ENCODE measurements at places on chromosomes 5 and 9. TPM values are rescaled to one million over a fixed set of nuclear protein-coding genes. Genes with fewer than 3 reads are reported as not detected.

DNA sequence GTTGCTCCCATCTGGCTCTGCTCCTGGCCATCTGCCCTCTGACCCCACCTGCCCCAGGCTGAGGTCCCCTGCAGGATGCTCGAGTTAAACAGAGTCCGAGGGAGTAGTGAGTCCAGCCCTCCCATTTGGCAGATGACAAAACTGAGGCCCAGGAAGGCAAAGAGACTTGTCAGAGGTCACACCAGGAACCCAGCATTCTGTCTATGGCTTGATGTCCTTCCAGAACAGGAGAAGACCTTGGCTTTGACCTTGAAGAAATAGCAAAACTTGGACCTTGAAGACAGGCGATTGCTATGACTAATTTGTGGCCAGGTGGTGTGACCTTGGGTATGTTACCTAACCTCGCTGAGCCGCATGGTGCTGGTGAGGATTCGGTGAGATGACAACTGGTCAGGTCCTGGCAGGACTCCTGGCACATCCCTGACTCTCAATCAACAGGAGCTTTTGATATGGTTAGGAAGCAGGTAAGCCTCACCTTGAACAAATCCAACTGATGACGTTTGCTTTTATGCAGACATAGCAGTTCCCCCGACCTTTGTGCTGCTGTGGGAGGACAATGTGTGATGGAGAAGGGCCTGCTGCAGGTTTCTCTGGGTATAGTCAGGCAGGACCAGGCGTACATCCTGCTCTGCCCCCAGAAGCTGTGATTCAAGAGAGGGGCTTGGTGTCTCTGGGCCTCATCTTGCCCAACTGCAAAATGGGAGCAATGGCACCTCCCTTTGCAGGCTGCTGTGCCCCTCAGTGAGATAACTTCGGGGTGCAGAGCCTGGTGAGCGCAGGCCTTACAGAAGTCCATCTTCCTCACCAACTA, 198.7 kb downstream of the C9orf50 start:
- DNase-seq = no peak

- DNase-seq = no peak
These were observed 416.1 kb downstream of the TMEM38B start for GRCh38 chr9:106110483-106110882.

The SLC6A7 gene
- polyA plus RNA-seq = not detected

GRCh38 chr9:134766587-134766986, 114.0 kb upstream of the FCN2 start:
- no peak for DNase-seq

GRCh38 chr9:85038061-85038460, 368.5 kb downstream of the NTRK2 start:
- no peak for DNase-seq

The CCNO gene
- 0.12 TPM for polyA plus RNA-seq

GRCh38 chr5:27020973-27021372, 17.4 kb downstream of the CDH9 start:
- DNase-seq = no peak

DNA sequence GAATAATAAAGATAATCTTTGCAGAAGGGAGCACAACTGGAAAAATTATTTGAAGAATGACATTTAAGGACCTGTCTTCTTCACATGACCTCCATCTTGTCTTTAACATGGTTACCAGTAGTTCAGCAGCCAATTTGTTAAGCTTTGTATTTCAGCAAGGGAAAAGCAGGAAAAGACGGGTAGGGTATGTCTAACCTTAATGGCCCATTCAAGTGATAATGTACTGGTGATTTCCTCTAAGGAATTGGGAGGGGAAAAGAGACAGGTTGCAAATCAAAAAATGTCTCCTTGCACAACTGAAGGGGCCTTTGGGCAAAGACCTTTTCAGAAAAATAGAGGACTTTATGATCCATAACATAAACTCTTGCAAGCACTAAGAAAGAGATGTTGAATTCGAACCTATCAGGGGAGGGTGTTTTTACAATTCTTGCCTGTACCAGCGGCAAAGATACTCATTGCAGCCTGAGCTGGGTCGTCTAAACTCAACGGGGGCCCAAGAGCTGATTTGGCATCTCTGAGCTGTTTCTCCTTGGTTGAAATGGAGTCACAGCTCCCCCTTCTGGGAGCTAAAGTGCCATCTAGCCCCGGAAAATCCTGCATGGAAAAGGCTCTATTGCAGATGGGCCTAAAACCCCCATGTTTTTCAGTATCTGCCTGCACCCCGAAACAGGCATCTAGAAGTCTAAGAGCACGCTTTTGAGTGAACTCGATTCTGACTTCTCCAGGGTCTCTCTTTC, 3.8 kb downstream of the BRINP1 start:
- DNase-seq = no peak

GRCh38 chr9:133844398-133844784, 106.2 kb upstream of the SARDH start:
- DNase-seq = no peak

DNA sequence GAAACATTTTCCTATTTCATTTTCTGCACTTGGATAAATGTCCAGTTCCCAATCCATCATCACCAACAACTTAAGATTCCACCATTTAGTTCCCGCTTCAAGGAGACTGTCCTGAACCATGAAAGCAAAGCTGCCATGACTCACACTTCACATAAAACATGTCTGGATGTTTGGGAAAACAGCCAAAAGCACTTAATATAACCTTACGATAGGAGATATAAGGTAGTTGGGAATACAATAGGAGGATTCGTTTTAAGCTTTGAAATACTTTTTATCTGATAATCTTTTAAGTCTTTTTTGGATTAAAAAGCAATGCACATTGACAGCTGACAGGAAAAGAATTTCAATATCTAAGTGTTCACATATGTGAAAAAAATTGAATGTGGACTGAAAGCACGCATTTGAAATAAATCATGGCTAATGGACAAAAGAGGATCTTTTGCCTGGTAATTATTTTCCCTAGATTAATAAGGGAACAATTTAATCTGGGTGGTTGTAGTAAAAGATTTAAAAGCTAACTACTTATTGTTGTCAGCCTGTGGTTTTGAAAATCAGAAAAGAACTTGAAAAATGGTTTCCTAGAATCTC, 17.3 kb upstream of the TGFBI start:
- DNase-seq = no peak

DNA sequence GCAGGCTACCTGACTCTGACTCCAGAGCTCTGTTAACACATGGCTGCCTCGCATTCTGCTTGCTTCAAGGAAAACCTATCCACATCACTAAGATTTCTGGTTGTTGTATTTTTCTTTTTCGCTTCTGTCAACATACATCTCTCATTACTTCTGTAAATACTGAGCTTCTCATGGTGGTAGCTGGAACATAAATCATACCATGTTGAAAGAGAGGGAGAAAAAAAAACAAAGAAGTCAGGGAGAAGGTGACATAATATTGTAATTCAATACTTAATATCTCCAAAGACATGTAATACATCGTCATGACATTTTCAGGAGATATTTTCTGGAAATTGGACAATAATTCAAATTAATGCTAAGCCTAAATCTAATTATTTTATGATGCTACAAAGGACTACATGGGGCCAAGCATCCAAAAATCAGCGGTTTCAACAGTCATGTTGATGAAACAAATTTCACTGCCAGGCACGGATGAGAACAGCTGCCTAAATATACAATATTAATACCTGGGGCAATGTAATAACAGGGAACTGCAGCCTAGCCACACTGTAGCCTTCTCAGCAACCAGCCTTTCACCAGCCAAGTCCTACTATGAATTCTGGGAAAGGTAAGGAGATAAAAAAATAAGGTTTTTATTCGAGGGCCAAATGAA, 332.0 kb downstream of the TRIM32 start:
- DNase-seq = no peak

DNA sequence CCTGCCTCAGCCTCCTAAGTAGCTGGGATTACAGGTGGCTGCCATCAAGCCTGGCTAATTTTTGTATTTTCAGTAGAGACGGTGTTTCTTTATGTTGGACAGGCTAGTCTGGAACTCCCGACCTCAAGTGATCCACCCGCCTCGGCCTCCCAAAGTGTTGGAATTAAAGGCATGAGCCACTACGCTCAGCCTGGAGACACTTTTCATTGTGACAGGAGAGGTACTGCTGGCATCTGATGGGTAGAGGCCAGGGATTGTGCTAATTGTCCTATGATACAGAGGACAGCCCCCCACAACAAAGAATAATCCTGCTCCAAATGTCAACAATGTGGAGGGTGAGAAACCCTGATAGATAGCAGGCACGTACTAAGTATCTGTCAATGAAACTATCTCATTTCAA, 91.3 kb upstream of the SLC25A48 start:
- DNase-seq = no peak

GRCh38 chr9:113872485-113873143, 3.5 kb upstream of the ZNF618 start:
- DNase-seq = no peak

DNA sequence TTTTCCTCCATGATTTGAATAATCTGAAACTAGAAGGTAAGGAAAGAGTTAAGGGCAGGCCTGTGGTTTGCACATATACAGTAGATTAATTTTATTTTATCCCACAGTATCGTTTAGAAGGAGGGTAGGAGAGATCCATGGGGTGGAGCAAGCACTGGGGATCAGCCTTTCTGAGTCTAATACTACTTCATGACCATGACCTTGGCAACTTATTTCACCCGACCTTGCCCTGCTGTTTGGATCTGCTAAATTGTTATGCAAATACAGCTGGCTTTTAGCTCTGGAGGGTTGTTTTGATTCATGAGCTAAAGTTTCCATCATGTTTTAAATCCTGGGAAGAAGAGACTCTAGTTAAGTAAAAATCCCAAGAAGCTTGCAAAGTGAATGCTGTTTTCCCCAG, 864 bp upstream of the GRIN3A start:
- DNase-seq = no peak

- no peak for DNase-seq
These were observed 16.9 kb upstream of the TMEM250 start for GRCh38 chr9:136135326-136136126.

GRCh38 chr5:89769975-89770374, 639.6 kb downstream of the CETN3 start:
- DNase-seq = no peak

The BAAT gene
- polyA plus RNA-seq = 0.12 TPM

DNA sequence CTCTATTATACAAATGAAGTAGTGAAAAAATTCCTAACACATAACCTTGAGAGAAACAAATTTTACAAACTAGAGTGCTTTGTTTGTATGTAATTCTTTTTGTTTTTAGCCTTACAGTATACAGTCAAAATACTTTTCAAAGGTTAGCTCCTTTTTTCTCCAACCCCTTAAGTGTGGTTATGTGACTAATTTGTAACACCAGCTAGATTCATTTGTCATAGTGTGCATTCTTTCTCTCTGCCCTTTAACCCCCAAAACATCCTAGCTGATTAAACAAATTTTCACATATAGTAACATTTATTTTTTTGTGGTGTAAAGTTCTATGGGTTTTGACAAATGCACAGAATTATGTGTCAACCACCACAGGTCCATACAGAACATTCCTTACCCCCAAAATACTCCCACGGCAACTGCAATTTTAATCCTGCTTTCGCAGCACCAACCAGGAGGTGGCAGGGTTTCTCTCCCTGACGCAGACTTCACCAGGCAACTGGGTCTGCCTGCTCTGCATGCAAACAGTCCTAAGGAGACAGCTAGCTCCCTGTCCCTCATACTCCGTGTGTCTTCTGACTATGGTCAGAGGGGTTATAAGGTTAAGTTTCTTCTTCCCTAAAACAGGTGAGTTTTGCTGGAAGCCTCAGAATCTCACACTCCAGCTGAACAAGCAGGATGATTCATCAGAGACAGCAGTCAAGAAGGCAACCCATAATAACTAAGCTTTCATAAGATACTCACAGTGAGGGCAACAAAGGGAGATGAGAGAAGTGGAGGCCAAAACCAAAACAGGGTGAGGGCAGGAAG, 44.5 kb upstream of the NR5A1 start:
- DNase-seq = no peak

- no peak for DNase-seq
These were observed 5.2 kb upstream of the SLC22A5 start for GRCh38 chr5:132364319-132364718.

DNA sequence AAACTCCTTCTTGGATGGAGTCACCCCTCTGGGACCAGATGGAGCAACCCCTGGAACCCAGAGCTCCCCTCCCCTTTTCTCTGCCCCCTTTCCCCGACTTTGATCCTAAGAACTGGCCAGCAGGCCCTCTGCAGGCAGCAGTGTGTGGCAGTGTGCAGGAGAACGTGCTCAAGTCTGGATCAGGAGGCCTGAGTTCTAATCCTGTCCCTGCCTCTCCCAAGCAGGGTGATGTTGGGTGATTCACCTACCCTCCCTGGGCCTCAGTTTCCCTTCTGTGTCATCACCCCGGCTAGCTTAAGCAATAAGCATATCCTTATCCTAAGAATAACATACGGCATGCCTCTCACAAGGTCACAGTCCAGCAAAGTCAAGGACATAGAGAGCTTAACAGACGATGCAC, 67.6 kb downstream of the C9orf50 start:
- no peak for DNase-seq

The PTPRD gene
- polyA plus RNA-seq = not detected

- no peak for DNase-seq
These were observed 14.8 kb downstream of the NDST1 start for GRCh38 chr5:150522504-150523414.

DNA sequence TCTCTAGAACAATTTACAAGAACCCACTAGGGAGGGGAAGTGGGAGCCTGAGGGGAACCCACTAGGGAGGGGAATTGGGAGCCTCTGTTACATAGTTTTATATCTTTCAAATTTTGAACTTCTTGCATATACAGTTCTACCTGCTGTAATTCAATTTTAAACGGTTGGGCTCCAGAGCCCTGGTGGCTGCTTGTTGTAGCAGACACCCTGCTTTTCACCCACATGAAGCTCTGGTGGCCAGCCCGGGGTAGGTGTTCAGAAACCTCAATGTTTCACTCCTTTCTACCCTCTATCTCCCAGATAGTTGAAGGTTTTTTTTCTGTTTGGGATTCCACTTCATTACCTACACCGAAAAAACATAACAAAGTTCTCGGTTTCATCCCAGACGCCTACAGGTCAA, 124.4 kb downstream of the TMEM174 start:
- no peak for DNase-seq

DNA sequence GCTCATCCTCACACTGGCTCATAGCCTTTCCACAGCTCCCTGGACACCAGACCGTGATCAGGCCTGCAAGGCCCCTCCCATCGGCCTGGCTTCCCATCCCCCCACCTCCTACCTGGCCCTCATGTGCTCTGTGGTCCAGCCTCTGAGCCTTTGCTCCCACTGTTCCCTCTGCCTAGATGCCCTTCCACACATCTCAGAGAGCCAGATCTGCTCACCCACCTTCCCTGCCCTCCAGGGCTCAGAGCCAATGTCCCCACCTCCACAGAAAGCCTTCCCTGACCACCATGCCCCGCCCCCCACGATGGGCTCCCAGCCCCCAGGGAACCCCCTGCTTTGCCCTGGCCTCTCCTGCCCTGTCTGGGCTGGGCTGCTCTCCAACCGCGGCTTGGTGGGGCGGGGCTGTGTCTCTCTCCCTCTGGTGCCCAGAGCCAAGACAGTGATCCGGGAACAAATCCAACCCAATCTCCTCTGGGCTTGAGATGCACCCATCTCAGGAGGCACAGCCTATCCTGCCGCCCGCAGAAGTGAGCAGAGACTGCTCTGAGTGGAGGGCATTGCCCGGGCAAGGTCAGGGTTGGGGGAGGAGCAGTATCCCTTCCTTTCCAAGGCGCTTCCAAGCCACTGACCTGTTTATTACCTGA, 1.6 kb downstream of the NINJ1 start:
- DNase-seq = no peak

- no peak for DNase-seq
These were observed 19.8 kb upstream of the PAX5 start for GRCh38 chr9:37053684-37054362.

GRCh38 chr9:137986268-137987099, 108.9 kb downstream of the CACNA1B start:
- DNase-seq = no peak

The ANKRD33B gene
- polyA plus RNA-seq = 0.06 TPM

The IFNA21 gene
- not detected for polyA plus RNA-seq

All from CD8-positive, alpha-beta memory T cell (primary cell).